Neuronal stem cell (in vitro differentiated cells): ENCODE measurements at places on chromosomes 5 and 9.

GRCh38 chr9:137739371-137740309 is 120.8 kb downstream of the EHMT1 start:
- DNase-seq, result no peak

GRCh38 chr9:37100327-37100726 is 20.0 kb upstream of the ZCCHC7 start:
- no peak for DNase-seq

- DNase-seq, result peak; percentile 21
Observed at GRCh38 chr9:23736293-23736692, 89.7 kb downstream of the ELAVL2 start.

- no peak for DNase-seq
Observed at GRCh38 chr9:126880947-126881332, 20.5 kb downstream of the ZBTB34 start.

DNA sequence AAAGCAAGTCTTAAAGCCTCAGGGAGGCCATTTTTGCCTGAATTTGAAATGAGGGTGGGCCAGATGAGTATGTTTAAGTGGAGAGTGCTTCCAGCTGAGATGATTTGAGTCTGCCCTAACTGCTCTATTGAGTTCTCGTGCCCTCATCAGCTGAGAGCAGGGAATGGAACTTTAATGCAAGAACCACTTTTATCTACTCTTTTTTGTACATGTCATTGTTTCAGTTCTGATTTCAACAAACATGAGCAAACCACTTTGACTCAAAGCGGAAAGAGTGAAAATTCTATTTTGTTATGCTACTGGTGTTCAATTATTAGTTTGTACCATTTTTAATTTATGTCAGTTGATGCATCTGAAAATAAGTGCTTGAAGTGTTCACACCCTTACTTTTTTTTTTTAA is 35.8 kb downstream of the DCAF10 start:
- DNase-seq, result no peak
